ENCODE measurements at places on chromosomes 3 and 15. TPM values are rescaled to one million over a fixed set of nuclear protein-coding genes. Genes with fewer than 3 reads are reported as not detected.
A peak's percentile ranks its signal among the peaks of the same experiment; 100 is the strongest.

- peak; percentile 41 for DNase-seq
Measured at GRCh38 chr3:191499307-191500080, 38.5 kb downstream of the PYDC2 start.

DNA sequence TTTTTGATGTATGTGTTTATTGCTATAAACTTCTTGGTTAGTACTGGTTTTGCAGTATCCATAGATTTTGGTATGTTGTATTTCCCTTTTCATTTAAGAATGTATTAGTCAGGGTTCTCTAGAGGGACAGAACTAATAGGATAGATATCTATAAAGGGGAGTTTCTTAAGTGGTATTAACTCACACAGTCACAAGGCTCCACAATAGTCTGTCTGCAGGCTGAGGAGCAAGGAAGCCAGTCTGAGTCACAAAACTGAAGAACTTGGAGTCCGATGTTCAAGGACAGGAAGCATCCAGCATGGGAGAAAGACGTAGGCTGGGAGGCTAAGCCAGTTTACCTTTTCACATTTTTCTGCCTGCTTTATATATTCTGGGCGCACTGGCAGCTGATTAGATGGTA is 8.4 kb downstream of the ARL6 start:
- DNase-seq, result no peak

- DNase-seq, result no peak
Measured at GRCh38 chr3:55616803-55617202, 129.7 kb upstream of the WNT5A start.

GRCh38 chr15:51390241-51390965 is 48.9 kb downstream of the GLDN start:
- DNase-seq, result no peak

- DNase-seq, result no peak
Measured at GRCh38 chr3:140251678-140252077, 316.7 kb downstream of the CLSTN2 start.

Gene RABL3
- total RNA-seq, result 16.8 TPM

GRCh38 chr3:18419232-18419631 is 5.9 kb downstream of the SATB1 start:
- DNase-seq, result no peak

All from astrocyte (in vitro differentiated cells and primary cell).